IPS DF 19.7 (cell line): ENCODE measurements at places on chromosomes 1 and 21.

DNA sequence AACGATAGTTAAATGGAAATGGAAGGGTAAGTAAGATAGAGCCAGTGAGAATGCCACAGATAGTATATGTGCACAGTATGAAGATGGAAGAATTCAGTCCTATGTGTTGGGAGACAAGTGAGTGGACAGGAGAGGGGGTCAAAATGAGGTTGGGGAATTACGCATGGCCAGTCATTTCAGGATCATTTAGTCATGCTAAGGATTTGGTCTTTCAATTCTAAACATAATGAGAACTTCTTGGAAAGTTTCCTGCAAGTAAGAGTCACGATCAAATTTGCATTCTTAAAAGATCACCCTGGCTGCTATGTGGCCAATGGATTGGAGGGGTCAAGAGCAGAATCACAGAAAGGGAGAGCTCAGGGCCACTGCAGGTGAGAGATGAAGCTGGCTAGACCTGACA lies 64.0 kb upstream of the KCNK2 start:
- no peak for DNase-seq

GRCh38 chr1:220748936-220749335 lies 814 bp downstream of the MTARC2 start:
- DNase-seq: no peak

GRCh38 chr21:17201741-17202260 lies 311.0 kb upstream of the CXADR start:
- DNase-seq: no peak

DNA sequence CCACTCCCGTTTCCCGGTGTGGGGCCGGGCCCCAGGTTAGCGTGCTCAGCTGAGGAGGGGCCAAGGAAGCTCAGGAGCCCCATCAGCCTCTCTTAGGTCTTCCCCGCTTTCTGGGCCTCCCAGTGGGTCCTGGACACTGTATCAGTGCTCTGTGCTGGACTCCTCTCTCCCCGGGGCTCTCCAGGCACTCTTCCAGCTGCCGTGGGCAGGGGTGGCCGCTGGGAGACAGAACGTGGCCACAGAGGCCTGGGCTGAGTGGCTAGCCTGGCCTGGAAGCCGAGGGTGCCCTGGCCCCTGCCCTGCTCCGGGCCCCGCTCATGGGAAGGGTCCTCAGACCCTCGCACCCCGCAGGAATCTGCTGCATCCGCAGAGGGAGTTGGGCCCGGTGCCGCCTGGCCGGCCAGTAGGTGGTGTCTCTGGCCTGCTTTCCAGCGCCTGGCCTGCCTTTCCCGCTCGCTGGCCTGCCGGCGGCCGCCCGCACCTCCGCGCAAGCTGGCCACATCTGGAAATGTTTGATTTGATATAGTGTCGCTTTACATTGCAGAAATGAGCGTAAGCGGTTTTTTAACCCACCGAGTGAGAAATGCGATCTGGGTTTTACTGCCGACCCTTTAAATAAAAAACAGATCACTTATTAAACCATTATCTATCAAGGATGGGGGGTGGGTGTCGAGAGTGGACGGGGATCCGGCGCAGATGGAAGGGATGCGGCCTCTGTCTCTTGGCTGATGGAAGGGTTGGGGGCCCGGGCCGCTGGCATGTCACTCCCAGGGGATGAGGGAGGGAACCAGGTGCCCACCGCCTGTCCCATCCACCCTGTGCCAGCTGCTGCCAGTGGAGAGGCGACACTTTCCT lies 74.4 kb upstream of the TTC34 start:
- no peak for DNase-seq

DNA sequence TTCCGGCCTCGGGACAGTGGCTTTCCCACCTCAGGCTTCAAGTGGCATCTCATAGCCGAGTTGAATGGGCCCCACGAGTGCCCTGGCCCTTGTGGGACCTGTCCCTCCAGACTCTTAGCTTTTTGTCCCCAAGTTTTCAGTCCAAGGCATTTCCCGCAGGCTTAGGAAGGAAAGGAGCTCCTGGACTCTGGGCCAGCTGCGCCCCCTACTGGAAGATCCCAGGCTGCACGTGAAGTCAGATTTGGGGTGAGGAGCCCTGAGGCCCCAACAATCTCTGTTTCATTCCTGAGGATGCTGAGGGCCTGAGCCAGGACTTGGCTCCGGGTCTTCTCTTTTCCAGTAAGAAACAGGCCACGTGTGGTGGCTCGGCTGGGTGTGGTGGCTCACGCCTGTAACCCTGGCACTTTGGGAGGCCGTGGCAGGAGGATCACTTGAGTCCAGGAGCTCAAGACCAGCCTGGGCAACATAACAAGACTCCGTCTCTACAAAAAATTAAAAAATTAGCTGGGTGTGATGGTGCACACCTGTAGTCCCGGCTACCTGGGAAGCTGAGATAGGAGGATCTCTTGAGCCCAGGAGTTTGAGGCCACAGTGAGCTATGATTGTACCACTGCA lies 67.4 kb downstream of the ARHGEF10L start:
- DNase-seq: no peak

- no peak for DNase-seq
Measured at GRCh38 chr1:82197606-82198005, 396.9 kb downstream of the ADGRL2 start.

GRCh38 chr1:111274653-111275052 lies 16.0 kb upstream of the CHIA start:
- DNase-seq: no peak
